Activated naive CD4-positive, alpha-beta T cell (primary cell): ENCODE measurements at places on chromosomes 3 and 15.

DNA sequence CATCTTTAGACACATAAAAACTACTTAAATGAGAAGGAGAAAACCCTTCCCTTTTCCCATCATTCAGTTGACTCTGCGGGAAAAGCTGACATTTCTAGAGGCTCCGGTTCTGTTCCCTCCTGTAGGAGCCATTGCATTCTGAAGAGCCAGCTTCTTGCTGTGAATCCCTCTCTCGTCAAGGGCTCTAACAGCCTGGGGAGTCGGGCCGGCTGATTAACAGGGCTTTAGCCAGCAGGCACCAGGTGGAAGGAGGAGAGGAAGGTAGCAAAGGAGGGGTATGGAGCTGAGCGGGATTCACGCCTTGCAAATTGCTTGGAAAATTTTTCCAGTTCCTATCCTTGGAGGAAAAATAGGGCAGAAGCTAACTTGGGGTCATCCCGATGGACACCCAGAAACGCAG, 108.3 kb upstream of the UBE2E1 start:
- DNase-seq, result no peak

DNA sequence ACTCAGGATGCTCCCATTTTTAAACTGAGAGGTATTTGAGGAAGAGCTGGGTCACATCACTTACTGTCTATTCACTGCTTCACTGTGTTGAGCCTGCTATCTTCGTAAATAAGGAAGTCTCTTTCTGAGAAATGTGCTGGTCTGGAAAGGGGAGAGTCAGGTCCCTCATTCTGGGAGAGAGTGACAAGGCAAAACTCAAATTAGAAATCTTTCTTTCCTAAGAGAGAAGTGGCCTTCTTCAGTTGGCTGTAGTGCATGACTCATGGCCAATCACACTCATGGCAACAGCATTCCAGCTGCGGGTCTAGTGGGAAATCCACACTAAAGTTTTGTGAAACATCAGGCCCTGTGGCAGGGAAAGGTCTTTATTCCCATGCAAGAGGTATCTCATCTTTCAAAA, 11.5 kb upstream of the TIMP4 start:
- DNase-seq, result no peak

DNA sequence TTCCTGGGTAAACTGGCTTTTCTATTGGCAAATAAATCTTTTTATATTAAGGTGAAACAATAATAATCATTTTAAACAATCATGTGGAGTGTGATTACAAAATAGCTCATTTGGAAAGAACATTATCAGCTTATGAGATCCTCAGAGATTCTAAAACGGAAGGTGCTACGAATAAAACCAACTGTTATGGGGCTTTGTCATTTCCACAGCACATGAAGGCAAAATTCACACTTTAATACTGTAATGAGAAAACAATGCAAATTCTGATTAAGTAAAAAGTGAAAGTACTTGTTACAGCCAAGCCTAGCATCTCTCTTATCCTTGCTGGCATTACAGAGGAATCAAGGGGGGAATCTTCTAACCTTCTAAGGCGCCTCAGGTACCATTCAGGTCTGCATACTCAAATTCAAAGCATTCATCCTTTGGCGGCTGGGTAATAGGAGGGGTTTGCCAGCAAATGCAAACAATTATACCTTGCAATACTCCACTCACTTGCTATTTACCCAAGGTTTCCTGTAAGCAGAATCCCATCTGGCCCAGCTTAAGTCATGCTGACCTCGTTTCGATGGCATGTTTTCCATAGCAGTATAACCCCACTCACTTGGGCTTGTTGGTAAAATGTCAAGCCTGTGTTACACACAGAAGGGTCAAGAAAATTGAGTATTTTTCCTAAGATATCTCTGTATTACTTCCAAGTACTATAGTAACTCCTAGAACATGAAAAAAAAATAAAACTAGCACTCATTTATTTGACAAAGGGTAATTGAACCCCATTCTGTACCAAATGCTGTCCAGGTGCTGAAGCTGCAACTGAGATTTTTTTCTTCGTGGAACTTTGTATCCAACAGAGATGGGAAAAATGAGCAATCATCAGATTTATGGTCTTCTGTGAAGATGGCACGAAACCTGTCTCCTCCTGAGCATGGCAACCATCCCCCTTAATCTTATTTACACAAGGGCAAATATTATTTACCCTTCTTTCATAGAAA, 183.7 kb upstream of the LMCD1 start:
- no peak for DNase-seq

- peak; percentile 53 for DNase-seq
Observed at GRCh38 chr15:60591496-60592370, 112.8 kb upstream of the ICE2 start.

DNA sequence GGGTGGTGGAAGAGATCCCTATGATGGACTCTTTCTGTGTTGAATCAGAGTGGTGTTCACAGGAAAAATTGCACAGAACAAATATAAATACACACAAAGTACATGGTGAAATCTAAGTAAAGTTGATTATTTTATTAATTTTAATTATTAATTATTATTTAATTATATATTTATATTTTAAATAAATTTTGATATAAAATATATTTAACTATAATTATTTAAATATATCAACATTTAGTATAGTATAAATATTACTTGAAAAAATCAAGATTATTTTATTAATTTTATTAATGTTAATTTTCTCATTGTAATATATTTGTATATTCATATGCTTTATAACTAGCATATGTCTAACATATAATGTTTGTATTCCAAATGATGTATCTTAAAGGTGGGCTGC, 11.3 kb upstream of the ATP10A start:
- no peak for DNase-seq

GRCh38 chr3:178063461-178063860, 472.8 kb upstream of the KCNMB2 start:
- DNase-seq, result no peak

- DNase-seq, result peak; percentile 33
Observed at GRCh38 chr15:78077053-78077870, at the start of gene TBC1D2B. TBC1D2B (minus strand) TSS chr15:78077711; CDS start chr15:78077652, 59 bp downstream.
